ENCODE measurements at places on chromosomes 7 and 10.

DNA sequence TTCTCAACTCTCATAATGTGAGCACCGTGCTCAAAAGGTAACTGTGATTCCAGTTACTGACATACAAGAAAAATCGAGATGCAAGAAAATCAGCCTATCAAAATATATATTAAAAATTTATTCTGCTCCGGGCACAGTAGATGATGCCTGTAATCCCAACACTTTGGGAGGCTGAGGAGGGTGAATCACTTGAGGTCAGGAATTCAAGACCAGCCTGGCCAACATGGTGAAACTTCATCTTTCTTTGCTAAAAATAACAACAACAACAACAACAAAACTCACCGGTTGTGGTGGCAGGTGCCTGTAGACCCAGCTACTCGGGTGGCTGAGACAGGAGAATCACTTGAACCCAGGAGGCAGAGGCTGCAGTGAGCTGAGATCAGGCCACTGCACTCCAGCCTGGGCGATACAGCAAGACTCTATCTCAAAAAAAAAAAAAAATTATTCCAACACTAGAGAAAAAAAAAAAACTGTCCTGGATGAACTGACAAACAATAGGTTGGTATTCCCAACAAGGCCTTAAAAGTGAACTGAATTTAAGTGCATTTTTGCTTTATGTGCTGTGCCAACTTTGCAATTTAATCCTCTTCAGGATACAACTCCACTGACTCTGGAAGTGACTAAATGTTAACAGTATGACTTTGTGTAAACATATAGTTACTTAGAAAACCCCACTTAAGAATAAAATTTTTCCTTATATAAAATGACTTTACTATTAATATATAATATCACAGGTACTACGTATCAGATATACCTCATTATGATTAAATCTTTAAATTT is 51.1 kb downstream of the JMJD1C start:
- no peak for DNase-seq

GRCh38 chr10:31974434-31975124 is 45.9 kb upstream of the ARHGAP12 start:
- DNase-seq, result no peak

DNA sequence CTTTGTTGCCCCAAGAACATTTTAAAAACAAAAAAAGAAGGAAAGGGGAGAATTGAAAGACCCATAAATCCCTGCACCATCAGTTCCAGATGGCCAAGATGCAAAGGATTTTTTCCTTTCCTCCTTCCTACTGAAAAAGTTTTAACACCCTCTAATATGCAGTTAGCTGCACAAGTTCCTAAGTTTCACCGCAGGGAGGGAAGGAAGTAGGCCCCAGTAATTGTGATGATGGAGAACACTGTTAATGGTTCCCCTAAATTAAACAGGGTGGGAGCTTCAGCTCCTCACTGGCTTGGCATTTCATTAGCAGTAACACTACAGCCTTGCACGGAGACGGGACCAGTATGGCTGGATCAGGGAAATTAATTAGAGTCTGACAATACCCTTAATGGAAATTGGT is 63.7 kb upstream of the PPIF start:
- DNase-seq, result no peak

DNA sequence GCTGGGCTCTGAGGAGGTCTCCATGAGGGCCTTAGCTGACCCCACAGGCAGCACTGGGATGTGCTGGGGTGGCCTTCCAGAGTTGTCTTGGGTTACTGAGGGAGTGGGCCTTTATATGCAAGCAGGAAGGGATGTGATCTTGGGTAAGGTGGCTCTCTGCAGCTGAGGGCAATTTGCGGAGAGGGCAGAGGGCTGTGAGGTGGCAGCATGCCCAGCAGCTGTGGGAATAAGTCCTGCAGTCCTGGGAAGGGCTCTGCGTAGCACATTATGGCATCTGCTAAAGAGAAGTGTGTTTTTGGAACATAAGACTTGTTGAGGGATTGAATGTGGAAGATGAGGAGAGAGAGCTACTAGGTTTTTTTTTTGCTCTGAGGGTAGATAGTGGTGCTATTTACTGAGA is 99.6 kb upstream of the KMT2E start:
- no peak for DNase-seq

DNA sequence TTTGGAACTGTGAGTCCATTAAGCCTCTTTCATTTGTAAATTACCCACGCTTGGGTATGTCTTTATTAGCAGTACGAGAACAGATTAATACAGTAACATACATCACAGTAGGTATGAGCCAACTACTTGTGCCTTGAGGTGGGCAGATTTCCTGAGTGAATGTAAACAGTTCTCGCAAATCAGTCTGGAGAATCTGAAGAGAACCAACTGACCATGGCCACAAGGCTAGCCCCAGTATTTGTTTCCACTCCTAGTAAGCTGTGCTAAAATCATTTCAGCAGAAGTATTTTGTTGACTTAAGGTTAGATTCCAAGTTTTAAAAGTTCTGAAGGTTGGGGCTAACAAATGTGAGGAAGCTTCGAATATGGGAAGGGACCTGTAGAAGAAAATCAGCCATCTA is 82.9 kb downstream of the NOD1 start:
- no peak for DNase-seq

- no peak for DNase-seq
Measured at GRCh38 chr7:22348379-22348778, 8.6 kb downstream of the RAPGEF5 start.

DNA sequence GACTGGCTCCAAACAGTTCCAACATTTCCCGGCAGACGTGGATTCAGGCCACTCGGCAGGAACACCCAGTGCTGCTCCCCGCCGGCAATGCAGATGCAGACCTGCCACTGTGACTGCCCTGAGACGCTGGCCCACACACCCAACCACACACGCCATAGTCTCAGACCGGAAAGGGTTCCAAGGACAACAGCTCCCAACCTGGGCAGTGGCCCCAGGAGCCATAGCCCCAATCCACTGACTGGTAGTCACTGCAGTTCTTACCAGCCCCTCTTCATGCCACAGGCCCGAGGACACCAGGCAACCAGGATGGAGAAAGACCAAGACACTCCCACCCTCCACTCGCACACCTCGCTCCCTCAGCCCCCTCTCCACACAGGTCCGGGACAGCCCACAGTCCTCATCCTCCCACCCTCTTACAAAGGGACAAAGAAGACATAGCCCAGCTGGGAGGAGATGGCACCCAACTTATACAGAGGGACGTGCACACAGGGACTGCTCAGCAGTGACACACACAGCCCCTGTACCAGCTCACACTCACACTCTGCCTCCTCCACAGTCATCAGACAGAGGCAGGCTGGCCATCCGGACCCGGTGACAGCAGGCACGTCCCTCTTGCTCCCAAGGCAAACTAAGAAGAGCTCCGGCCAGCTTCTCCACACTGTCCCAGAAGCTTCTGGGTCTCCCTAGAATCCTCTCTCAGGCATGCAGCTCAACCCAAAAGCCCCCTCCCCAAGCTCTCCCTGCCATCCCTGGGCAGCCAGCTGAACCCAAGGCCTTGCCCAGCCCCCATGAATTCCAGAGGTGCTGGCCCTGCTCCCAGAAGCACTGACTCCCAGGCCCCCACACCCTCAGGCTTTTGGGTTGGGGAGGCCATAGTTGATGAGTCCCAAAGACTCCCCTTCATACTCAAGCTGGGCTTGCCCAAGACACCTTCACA is 24.8 kb downstream of the KCNH2 start:
- DNase-seq, result no peak

- DNase-seq, result no peak
Measured at GRCh38 chr10:78784546-78784945, 284.2 kb upstream of the ZMIZ1 start.

- DNase-seq, result no peak
Measured at GRCh38 chr10:4678023-4678950, 147.7 kb upstream of the AKR1E2 start.

DNA sequence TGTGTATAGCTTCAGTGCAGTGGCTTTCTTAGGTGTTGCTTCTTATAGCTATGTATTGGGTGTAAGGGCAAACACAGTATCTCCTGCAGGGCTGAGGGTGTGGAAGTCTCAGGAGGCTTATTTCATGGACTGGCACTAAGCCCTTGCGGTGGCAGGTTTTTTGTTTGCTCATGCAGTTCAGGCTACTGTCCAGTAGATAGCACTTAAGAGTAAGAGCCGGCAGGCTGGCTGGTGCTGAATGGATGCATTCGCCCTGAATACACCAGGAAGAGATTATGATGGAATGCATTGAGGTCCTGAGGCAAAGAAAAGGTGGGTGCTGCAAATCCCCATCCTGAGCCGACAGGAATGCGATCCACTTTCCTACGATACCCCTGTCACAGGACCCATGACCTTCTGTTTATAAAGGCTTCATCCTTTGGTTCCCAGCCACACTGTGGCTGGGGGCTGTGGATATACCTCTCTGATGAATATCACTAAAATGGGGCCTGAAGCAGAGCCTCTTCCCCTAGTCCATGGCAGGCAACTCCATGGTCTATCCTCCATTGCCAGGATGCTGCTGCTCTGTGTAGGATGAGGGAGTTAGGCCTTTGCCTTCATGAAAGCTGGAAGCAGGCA is 44.9 kb downstream of the ANXA8 start:
- DNase-seq, result no peak

- DNase-seq, result no peak
Measured at GRCh38 chr10:35700487-35700882, 58.4 kb upstream of the FZD8 start.

GRCh38 chr7:78435355-78435754 is 636.8 kb downstream of the PHTF2 start:
- no peak for DNase-seq

DNA sequence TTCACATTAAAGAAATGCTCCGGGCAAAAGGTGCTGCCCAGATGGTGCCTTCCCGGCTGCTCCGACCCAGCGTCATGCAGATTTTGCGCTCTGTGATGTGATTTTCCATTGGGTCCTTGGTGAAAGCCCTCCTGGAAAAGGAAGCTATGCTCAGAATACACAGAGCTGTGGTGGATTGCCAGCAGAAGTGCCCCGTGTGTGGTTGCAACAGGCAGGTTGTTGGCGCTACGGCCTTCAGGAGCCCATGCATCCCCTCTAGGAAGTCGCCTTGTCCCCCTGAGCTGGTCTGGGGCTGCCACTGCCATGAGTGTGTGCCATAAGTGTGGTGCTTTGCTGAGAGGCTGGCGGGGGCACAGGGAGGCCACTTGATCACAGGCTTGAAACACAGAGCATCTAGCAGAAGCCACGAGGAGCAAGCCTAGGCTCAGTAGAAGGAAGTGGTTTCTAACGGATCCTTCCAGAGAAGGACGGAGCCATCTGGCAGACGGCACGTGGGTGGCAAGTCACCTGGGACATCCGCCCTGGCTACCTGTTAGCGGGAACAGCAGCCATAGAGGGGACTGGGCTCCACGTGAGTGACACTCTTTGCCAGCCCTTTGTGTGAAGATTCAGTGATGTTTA is 210.9 kb downstream of the CUX1 start:
- DNase-seq, result no peak

DNA sequence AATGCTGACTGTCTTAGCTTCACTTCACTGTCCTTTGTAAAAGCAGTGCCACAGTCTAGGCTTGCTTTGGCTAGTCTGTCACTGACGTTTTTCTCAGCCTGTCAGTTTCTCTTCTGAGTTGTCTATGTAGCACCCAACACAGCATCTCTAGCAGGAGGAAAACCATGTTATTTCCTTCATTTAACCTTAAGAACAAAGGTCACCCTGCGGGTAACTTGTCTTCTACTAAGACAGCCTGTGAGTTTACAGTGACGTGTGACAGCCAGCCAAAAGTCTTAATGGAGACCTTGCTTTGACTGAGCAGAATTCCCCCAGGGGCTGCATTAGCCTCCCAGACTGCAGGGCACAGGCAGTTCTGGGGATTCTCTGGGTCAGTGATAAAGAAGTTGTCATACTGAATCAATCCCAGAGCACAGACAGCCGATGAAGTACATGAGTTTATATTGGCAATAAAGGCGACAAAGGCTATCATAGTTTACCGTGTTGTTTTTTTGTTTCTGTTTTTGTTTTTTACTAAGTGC is 296.0 kb upstream of the KIAA1217 start:
- DNase-seq, result no peak

GRCh38 chr7:157377436-157378124 is 40.8 kb downstream of the DNAJB6 start:
- no peak for DNase-seq

DNA sequence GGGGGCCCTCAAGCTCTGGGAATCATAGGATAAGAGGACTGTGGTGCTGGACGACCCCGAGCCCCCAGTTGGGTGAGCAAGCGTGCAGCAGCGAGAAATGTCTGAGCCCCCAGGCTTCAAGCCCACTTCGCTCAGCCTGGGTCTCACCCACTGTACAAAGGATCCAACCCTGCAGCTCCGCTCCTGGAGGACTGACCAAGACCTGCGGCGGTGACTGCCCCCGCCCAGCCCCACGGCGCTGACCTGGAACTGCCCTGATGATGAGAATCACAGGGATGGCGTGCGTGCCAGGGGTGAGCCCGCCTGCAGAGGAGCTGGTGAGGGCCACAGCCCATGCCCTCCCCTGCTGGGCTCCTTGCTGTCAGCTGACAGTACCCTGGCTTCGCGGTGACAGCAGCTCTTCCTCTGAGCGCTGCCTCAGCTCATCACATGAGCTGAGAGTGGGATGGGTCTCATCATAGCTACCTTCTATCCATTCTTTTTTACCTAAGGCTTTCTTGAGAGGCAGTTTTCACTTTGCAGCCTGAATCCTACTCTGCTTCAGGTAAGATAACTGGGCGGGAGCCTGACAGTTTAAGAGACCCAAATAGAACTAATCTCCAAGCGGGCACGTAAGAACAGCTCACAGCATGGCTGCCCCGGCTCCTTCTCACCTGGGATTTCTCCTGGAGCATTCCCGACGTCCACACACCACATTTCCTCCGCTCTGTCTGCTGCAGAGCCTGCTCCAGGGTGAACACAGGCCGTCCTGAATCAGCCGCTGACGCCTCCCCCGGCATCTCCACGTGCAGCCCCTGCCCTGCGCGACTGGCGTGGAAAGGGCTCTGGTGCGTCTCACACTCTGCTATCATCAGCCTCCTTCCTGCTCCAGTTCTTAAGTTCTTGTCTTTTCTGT is 329.9 kb downstream of the PTPRN2 start:
- no peak for DNase-seq

DNA sequence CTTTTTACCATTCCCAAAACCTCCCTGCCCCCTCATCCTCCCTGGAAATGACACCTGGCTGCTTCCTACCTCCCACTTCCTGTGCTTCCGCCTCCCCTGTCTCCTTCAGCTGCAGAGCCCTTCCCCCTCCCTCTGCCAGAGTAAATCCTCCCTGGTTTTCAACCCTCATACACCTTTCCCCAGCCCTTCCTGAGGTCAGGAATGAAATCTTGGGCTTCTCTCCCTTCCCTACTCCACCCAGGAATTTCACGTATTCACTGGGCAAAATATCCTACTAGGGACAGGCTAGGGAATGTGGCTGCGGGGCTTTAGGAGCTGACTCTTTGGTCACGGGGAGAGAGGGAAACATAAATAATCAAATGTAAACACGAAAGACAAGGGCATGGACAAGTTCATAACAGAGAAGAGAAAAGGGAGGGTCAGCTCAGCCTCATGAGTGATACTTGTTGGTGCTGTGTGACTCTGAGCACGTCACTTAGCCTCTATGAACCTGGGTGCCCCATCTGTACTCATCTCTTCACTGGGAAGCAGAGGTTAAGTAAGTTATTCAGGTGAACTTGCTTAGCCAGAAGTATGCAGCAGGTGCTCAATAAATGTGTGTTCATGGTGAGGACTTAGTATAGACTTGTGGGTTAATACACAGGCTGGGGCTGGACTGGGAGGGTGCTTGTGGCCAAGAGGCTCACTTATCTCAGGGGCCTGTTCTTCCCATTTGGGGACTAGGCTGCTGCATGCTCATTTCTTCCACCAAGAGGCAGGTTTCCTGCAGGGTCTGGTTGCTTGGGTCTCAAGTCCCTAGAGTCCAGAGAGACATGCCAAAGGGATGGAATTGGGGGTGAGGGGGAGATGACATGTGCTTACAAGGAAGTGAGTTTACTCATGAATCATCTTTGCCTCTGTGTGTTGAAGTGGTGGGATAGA is 10.0 kb upstream of the DUSP5 start:
- no peak for DNase-seq

GRCh38 chr10:88507826-88508453 is 75.2 kb downstream of the RNLS start:
- DNase-seq, result no peak

All from T-helper 2 cell treated with Interferon-gamma antibody and Interleukin-4, amounts not matched to agents 5 μg/mL and 100 μg/mL, for 36 hours (primary cell).